Amniotic epithelial cell (primary cell): ENCODE measurements at places on chromosomes 11 and 22.

- no peak for DNase-seq
These were observed 1.0 kb downstream of the VWCE start for GRCh38 chr11:61293867-61294716.

DNA sequence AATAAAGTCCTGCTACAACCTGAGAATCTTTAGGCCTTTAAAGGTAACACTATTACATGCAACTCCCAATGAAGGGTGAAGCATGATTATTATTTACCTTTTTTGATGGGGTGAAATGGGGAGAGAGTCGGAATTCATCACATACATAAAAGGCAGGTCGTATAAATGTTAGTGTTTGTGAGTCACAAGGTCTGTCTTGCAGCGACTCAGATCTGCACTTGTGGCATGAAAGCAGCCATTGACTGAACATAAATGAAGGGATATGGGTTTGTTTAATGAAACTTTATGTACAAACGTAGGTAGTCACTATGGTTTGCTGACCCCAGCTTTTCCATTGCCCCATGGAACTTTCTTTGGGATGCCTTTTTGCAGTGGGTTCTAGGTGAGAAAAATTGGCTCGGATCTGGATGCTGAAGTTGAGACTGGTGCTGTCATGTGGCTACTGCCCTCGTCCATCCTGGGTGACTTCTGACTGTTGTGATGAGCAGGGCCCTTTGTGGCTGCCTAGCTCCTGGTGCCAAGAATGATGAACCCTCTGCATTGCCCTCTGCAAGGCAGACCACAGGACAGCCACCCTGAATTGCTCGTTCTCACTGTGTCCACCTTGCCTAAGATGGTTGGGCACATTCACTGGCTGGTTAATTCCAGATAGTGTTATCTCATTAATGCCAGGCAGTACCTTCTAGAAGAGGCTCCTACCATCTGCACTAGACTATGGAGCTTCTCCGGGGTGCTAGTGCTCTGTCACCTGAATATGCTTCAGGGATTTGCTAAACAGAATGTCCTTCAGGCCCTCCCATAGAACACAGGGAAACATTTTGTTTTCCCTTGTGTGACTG lies 11.3 kb downstream of the GGTLC2 start:
- no peak for DNase-seq

DNA sequence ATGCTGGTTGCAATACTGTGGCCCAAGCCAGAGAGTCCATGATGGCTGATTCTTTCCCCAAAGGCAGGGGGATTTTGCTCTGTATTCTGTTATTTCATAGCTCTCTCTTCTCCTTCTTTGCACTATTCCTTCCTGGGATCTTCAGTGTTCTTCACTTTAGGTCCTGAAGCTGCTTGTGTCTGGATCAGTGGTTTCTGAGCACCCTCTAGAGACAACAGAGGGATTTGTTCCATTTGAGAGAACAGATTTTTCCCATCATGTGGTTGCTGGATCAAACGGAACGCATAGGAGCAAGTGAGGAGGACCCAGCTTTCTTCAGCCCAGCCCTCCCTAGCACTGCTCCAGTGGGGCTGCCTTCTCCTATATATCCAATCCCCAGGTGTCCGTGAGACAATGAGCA lies 68.7 kb upstream of the SYN3 start:
- DNase-seq = no peak

GRCh38 chr11:2818503-2818902 lies 67.1 kb downstream of the CDKN1C start:
- DNase-seq = no peak

- DNase-seq = no peak
These were observed 37.0 kb upstream of the PAK1 start for GRCh38 chr11:77510851-77511250.

GRCh38 chr22:29195964-29196666 lies 9.6 kb upstream of the EMID1 start:
- DNase-seq = no peak

- peak; percentile 24 for DNase-seq
These were observed 12.4 kb upstream of the DSCAML1 start for GRCh38 chr11:117809236-117810055.

DNA sequence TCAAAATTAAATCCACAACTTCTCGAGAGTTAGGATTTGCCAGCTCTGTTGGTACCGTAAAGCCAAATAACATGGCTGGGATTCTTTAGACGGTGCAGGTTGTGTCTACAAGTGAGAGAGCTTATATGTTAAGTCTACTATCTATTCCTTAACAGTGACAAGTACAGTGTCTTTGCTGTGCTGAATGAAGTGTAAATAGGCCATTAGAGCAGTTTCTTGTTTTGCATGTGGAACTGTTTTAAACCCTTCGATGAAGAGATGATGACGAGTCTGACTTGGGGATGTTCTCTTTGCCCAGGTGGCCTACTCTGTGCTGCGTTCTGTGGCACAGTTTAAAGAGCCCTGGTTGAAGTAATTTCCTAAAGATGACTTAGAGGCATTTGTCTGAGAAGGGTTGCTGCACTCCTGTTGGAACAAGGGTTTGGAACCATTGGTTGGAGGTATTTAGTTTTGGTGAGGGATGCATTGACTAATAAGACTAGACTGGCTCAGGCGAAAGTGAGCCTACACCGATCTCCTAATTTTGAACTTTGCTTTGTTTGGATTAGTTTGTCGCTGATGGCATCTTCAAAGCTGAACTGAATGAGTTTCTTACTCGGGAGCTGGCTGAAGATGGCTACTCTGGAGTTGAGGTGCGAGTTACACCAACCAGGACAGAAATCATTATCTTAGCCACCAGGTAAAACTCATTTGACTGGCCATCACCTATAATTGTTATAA lies 988 bp downstream of the RPS3 start:
- no peak for DNase-seq

- DNase-seq = peak; percentile 37
These were observed 35.7 kb upstream of the MICAL2 start for GRCh38 chr11:12074529-12075195.

DNA sequence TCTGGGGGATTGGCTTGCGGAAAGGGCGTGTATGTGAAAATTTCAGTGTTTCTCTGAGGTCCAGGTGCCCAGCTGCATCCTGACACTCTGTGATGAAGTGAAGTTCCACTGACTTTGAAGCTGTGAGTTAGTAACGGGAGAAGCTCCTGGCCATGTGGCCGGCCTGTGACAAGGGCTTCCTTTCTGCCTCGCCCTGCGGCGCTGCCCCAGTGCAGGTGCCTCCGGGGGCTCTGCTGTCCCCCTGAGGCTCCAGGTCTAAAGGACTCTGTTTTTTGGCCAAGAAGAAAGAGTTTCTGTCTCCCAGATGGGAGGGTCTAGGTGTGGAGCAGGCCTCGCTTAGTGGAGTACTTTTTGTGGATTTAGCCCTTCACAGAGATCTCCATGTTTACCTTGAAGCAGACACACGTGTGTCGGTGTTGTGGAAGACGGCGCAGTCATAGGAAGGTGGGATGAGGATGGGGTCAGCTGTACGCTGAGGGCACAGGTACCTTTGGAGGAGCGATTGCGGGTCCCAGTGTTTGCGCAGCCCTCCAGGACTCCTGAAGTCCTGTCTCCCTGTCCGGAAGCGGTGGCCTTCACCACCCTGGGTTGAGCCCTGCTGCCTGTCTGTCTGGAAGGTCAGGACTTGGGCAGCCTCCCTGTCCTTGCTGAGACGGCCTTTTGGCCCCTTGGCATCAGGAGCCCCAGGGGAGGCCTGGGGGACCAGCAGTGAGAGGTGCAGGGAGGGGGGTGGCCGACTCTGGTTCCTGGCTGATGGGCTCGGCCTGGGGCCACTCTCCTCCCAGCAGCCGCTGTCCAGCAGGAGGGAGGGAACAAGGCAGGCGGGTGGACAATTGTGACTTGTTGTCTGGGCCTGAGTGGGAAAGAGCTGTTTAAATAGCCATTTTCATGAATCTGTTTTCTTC lies 1249.3 kb downstream of the BRD1 start:
- no peak for DNase-seq

DNA sequence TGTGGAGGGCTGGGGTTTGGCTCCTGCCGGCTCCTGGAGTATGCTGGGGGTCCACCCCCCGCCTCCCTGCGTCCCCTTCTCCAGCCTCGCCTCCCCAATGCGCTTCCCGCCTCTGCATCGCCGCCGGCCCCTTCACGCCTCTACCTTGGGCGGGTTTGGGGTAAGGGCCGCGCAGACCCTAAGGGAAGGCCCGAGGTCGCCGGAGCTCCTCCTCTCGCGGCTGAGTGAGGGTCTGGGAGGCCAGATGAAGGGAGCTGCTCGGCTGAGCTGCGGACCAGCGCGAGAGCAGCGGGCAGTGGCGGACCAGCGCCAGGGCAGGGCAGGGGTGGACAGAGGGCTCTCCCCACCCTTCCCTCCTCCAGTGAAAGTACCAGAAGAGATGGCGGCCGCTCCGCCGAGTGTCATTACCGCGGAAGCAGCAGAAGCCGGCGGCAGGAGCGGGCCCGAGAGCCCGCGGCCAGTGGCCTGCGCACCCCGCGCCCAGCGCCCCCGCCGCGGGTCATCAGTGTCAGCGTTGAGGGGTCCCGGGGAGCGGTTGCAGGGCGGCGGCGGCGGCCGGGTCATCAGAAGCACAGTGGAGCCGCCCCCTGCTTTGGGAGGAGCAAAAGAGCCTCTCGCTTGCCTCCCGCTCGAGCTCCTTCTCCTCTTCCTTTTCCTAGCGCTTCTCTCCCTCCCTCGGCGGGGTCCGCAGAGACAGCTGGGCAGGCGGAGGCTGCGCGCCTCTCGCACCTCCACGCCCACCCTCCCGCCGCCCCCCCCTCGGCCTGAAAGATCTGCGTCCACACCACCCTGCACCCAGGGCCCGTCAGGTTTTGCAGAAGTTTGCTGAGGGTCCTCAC lies 255.6 kb upstream of the CADM1 start:
- no peak for DNase-seq

- DNase-seq = no peak
These were observed 86.7 kb upstream of the IZUMO1R start for GRCh38 chr11:94217705-94218104.

GRCh38 chr11:95849087-95849825 lies 59.0 kb downstream of the CEP57 start:
- DNase-seq = peak; percentile 85

GRCh38 chr11:19632499-19632834 lies 80.2 kb upstream of the NAV2 start:
- peak; percentile 93 for DNase-seq

DNA sequence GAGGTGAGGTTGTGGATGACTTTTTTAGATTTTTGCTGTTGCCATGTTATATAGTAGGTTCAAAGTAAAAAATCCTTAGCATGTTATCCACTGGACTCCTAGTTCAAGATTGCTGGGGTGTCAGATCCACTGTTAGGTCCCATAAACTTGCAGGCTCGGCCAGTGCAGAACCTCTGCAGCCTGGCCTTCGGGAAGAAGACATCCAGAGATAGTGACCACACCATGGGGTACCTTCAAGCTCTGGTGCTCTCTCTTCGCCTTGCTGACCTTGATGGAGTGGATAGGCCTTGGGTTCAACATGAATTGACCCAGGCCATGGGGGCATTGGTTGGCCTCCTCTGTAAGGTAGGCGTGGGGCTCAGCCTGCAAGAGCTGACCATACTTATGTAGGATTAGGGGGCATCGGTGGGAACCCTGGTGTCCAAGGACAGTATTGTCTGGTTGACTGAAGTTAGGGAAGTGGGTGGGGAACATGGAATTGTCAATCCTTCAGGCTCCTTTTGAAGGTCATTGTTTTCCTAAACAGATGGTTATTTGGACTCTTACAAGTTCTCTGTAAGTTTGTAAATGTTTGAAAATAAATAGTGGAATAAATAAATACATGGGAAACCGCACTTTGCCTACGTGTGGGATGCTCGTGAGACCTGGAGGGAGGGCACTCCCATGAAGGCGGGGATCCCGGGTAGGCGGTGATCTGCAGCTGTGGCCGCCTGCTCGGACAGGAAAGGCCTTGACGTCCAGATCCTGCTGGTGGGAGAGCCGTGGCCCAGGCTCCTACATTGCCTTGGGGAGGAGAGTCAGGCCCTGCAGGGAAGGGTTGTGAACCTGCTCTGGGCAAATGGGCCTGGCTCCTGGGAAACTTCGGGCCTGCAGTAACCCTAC lies 37.1 kb downstream of the BCR start:
- DNase-seq = no peak

DNA sequence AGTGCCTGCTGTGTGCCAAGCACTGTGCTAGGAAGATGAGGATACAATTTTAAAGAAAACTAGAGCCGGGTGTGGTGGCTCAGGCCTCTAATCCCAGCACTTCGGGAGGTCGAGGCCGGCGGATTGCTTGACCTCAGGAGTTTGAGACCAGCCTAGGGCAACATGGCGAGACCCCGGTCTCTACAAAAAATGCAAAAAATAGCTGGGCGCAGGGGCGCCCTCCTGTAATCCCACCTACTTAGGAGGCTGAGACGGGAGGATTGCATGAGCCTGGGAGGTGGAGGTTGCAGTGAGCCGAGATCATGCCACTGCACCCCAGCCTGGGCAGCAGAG lies 8.3 kb downstream of the TPBGL start:
- DNase-seq = no peak

GRCh38 chr22:37303821-37304274 lies 21.5 kb downstream of the CYTH4 start:
- DNase-seq = peak; percentile 93

DNA sequence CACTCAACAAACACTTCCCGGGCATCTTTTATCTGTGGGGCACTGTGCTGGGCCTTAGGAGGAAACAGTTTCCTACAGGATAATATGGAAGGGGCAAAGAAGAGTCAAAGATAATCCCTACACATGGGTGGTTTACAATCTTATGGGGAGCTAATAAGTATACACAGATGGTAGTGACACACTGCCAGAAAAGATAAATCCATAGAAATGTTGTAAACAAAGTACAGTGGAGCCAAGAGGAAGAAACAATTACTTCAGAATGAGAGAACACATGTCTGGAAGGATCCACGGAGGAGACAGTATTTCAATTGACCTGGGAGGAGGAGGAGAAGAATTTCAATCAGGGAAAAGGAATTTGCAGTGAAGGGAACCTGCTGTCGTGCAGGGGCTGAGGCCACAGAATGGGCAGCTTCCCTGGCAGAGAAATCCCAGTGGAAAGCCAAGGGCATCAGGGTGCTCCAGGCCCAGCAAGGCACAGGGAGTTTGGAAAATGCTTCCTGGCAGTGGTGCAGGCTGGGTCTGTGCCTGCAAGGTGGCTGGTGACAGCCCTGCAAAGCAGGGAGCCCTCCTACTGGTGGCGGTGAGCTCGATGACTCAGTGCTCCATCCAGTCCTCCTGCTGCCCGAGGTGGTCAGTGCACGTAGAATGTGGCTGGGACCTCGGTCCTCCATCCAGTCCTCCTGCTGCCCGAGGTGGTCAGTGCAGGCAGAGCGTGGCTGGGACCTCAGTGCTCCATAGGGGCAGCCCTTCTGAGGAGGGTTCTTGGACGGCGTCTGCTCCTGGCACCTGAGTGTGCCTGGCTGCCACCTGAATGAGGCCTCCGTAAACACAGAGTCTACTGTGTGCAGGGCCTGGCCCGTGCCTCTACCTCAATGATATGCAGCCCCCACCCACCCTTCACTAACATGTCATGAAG lies 444.3 kb upstream of the B3GAT1 start:
- no peak for DNase-seq
